Activated CD4-positive, alpha-beta T cell treated with anti-CD3 and anti-CD28 coated beads for 36 hours (primary cell): ENCODE measurements at places on chromosomes 11 and 22. TPM values are rescaled to one million over a fixed set of nuclear protein-coding genes. Genes with fewer than 3 reads are reported as not detected.

DNA sequence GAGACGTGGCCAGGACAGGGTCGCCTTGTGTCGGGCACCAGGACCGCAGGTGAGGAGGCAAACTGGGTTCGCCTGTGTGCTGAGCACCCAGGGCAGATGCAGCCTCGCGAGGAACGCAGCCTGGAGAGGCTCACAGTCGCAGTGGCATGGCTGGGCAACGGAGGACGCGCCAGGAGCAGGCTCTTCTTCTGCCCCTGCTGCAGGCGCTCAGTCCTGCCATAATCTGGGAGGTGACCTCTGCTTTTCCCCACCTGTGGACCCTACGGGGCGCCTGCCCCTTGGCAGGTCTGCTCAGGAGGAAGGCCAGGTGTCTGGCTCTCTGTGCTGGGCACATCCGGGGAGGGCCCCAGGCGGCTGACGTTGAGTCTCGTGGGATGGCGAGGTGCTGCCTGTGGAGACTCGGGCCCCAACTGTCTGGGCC lies 1136.2 kb downstream of the BRD1 start:
- H3K4me3 ChIP-seq, result no peak overlapping the region
- H3K27ac ChIP-seq, result no peak overlapping the region
- no peak for DNase-seq
- H3K4me1 ChIP-seq, result no peaks in the 10 kb centered on the region
- peaks cover 6% of the 10 kb centered on the region for H3K27me3 ChIP-seq

The FXYD2 gene
- 0.91 TPM for total RNA-seq

DNA sequence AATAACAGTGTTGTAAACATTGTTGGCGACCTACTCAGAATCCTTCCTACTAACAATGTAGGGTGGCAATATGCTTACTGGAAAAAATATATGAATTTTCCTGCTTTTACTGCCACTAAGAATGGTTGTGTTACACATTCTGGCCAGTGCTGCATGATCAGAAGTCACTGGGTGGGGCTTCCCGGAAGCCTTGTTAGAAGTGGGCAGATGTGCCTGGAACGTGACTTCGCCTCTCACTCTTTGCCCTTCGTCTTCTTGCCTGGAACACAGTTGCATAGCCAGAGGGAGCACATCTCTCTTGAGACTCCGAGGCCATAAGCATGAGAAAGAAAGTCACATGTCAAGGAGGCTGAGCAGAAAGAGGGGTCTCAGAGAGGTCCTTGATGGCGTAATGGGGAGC lies 48.6 kb downstream of the NXPE1 start:
- no peak for DNase-seq
- H3K4me1 ChIP-seq, result no peaks in the 10 kb centered on the region
- H3K36me3 ChIP-seq, result no peaks in the 10 kb centered on the region

The NECTIN1 gene
- total RNA-seq, result 1.6 TPM

The HPX gene
- total RNA-seq, result 0.16 TPM

GRCh38 chr11:46047520-46047919 lies 73.7 kb downstream of the PHF21A start:
- no peaks in the 10 kb centered on the region for H3K27me3 ChIP-seq
- DNase-seq, result no peak

The CRYBB1 gene
- total RNA-seq, result not detected

DNA sequence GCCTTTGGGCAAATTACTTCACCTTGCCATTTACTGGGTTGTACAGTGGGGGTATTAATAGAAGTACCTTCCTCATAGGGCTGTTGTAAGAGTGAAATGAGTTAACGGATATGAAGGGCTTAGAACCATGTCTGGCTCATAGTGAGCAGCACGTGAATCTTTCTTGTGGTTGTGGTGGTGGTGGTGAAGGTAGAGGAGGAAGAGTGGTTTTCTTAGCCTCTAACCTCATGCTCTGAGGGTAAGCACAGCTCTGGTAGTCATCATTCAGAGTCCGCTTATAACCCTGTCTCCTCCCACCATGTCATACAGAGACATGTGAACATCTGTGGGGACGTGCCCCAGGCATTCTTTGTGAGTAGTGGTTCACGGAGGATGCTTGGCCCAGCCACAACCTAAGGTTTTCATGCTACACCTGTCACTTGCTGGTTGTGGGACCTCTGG lies 43.6 kb downstream of the TEAD1 start:
- no peak overlapping the region for H3K4me3 ChIP-seq
- no peak overlapping the region for H3K27ac ChIP-seq
- H3K4me1 ChIP-seq, result peaks cover 20% of the 10 kb centered on the region
- no peaks in the 10 kb centered on the region for H3K36me3 ChIP-seq

- peaks cover 81% of the 10 kb centered on the region for H3K4me1 ChIP-seq
- H3K27me3 ChIP-seq, result no peaks in the 10 kb centered on the region
- no peaks in the 10 kb centered on the region for H3K36me3 ChIP-seq
- DNase-seq, result no peak
- peak overlapping the region; percentile 3 for H3K27ac ChIP-seq
- no peak overlapping the region for H3K4me3 ChIP-seq
These were observed 33.8 kb downstream of the TNRC6B start for GRCh38 chr22:40211476-40212054.

GRCh38 chr22:47623763-47624148 lies 861.3 kb downstream of the TBC1D22A start:
- H3K36me3 ChIP-seq, result no peaks in the 10 kb centered on the region
- no peak overlapping the region for H3K4me3 ChIP-seq

DNA sequence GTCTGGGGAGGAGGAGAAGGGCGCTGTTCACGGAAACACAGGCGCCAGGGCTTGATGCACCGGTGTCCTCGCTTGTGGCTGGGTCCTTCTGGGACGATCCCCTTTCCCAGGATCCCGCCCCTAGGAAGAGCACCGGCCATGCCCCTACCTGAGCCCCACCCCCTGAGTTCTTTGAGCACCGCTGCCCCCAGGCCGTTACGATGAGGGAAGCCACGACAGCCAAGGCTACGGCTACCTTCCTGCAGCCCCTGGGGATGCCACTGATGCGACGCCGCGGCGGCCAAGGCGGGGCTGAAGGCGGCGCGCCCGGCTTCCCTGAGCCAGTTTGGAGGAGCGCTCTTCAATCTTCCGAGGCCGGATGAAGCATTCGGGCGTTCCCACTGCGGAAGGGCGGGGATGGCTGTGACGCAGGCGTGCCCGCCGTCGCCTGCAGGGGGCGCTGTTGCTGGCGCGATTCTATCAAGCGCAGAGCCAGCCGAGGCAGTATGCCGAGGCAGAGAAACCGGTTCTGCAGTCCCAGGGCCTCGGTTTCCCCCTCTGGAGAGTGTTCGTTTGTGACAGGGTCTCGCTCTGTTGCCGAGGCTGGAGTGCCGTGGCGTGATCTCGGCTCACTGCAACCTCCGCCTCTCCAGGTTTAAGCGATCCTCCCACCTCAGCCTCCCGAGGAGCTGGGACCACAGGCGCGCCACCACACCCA lies 9.7 kb upstream of the NEFH start:
- peaks cover 7% of the 10 kb centered on the region for H3K4me1 ChIP-seq
- H3K4me3 ChIP-seq, result peak overlapping the region; percentile 48
- peak; percentile 92 for DNase-seq
- H3K36me3 ChIP-seq, result no peaks in the 10 kb centered on the region
- H3K27me3 ChIP-seq, result peaks cover 10% of the 10 kb centered on the region
- H3K27ac ChIP-seq, result peak overlapping the region; percentile 40

- no peak overlapping the region for H3K27ac ChIP-seq
- no peak overlapping the region for H3K4me3 ChIP-seq
- H3K4me1 ChIP-seq, result no peaks in the 10 kb centered on the region
- no peaks in the 10 kb centered on the region for H3K36me3 ChIP-seq
- no peak for DNase-seq
- H3K27me3 ChIP-seq, result no peaks in the 10 kb centered on the region
These were observed 712.6 kb upstream of the ANO5 start for GRCh38 chr11:21480240-21480639.

DNA sequence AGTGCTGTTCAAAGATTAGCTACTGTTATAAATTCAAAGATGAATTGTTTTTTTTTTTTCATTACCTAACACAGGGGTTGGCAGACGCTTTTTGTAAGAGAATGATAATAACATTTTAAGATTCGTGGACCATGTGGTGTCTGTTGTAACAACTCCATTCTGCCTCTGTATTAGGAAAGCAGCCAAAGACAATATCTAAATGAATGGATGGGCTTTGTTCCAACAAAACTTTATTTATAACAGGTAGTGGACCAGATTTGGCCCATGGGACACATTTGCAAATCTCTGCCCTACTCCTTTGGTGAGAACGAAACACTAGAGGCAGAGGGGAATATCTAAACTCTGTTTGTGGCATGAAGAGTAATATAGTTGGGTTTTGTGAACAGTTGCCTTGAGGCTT lies 83.6 kb upstream of the BLID start:
- no peak overlapping the region for H3K4me3 ChIP-seq
- no peaks in the 10 kb centered on the region for H3K36me3 ChIP-seq
- no peaks in the 10 kb centered on the region for H3K4me1 ChIP-seq
- no peak overlapping the region for H3K27ac ChIP-seq
- DNase-seq, result no peak

The KCTD14 gene
- total RNA-seq, result 0.14 TPM

GRCh38 chr11:13674799-13675509 lies 6.5 kb downstream of the FAR1 start:
- peaks cover 22% of the 10 kb centered on the region for H3K36me3 ChIP-seq
- H3K27me3 ChIP-seq, result no peaks in the 10 kb centered on the region
- H3K27ac ChIP-seq, result no peak overlapping the region
- no peak overlapping the region for H3K4me3 ChIP-seq
- no peak for DNase-seq

- H3K36me3 ChIP-seq, result peaks cover 80% of the 10 kb centered on the region
- H3K27me3 ChIP-seq, result no peaks in the 10 kb centered on the region
- H3K27ac ChIP-seq, result peak overlapping the region; percentile 99
- peak; percentile 92 for DNase-seq
- peaks cover 45% of the 10 kb centered on the region for H3K4me1 ChIP-seq
- peak overlapping the region; percentile 90 for H3K4me3 ChIP-seq
These were observed 950 bp downstream of the FERMT3 start for GRCh38 chr11:64207256-64208085.

DNA sequence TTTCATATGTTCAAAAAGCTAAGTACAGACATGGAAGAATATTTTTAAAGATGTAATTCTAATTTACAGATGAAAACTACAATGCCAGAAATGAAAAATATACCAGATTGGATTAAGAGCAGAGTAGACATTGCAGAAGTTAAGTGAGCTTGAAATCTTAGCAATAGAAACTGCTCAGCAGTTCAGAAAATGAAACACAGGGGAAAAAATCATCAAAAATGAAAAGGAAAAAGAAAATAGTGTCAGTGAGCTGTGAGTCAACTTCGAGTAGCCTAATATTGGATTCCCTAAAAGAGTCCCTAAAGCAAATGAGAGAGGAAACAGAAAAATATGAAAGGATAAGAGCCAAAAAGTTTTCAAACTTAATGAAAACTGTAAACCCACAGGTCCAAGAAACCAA lies 25.8 kb upstream of the IL10RA start:
- DNase-seq, result no peak
- H3K36me3 ChIP-seq, result peaks cover 22% of the 10 kb centered on the region
- peak overlapping the region; percentile 75 for H3K27ac ChIP-seq
- no peak overlapping the region for H3K4me3 ChIP-seq
- H3K27me3 ChIP-seq, result no peaks in the 10 kb centered on the region
- peaks cover 33% of the 10 kb centered on the region for H3K4me1 ChIP-seq

DNA sequence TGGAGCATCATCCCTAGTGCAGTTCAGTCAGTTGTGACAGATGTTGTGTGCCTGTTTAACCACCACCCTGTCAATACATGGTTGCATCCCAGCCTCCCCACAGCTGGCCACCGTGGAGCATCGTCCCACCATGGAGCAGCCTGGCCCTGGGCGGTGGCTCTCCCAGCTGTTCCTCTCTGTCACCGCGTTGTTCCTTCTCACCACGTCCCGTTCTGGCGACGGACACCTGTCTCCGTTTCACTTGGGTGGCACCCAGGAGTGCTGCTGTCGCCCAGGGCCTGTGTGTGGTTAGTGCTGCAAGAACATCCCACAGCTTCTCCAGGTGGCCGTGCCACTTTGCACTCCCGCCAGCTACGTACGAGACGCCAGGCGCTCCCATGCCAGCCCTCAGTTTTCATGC lies 26.5 kb downstream of the MUC6 start:
- H3K27ac ChIP-seq, result no peak overlapping the region
- no peak overlapping the region for H3K4me3 ChIP-seq
- H3K4me1 ChIP-seq, result no peaks in the 10 kb centered on the region

DNA sequence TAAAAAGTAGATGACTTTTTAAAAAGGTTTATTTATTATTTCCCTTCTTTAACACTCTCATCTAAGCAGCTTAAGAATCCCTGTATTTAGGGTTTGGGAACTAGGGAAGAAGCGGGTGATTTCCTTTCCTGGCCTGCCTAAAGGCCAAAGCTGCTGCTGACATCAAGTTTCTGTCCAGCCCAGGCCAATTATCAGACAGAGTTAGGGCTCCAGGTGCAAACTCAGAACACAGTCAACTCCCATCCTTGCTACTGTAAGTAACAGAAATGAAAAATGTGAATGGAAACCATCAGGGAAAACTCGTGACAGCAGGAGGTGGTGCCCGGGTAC lies 108.9 kb downstream of the CCDC81 start:
- no peaks in the 10 kb centered on the region for H3K4me1 ChIP-seq
- H3K4me3 ChIP-seq, result no peak overlapping the region
- H3K27ac ChIP-seq, result no peak overlapping the region
- H3K36me3 ChIP-seq, result no peaks in the 10 kb centered on the region
- no peaks in the 10 kb centered on the region for H3K27me3 ChIP-seq

The CECR2 gene
- total RNA-seq, result 0.18 TPM

The DDX17 gene
- 259 TPM for total RNA-seq

The KRTAP5-8 gene
- total RNA-seq, result not detected

GRCh38 chr22:28411125-28411524 lies 268.5 kb downstream of the TTC28 start:
- no peak overlapping the region for H3K27ac ChIP-seq
- no peaks in the 10 kb centered on the region for H3K36me3 ChIP-seq
- no peak overlapping the region for H3K4me3 ChIP-seq
- H3K27me3 ChIP-seq, result peaks cover 2% of the 10 kb centered on the region
- peaks cover 4% of the 10 kb centered on the region for H3K4me1 ChIP-seq

The HORMAD2 gene
- not detected for total RNA-seq

DNA sequence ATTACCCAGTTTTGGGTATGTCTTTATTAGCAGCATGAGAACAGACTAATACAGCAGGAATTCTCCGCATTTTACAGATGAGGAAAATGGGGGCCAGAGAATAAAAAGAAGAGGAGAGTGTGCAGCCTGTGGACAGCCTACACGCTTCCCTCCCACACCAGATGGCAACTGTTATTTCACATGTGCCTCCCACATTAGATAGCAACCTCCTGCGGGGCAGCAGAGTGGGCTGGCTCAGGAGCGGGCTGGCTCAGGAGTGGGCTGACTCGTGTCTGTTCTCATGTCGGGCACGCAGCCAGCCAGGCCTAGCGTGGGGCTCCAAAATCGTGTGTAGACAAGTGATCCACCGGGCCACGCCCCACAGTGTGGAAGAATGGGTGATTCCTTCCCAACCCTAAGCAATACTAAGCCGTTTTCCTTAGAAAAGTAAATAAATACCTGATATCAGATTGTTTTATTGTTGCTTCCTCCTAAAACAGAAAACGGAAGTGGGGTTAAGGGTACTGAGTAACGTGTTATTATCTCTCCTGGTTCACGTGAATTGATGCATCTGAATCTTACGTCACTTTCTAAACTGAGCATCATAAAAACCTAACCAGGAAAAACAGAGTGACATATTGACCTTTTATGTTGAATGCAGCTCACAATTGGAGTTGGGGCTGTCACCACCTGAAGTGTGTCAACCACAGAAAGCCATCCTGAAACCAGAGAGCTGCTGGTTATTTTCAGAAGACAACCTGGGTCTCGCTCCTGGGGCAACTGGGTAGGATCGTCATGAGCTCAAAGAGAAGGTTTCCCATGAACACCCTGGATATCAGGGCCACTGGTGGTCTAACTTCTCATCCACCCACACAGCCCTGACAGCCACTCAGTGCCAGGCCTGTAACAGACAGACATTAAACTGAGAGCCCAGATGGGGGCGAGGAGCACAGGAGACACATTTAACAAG lies 3.3 kb downstream of the TTLL1 start:
- no peaks in the 10 kb centered on the region for H3K27me3 ChIP-seq
- peak overlapping the region; percentile 52 for H3K27ac ChIP-seq
- H3K4me3 ChIP-seq, result no peak overlapping the region
- H3K36me3 ChIP-seq, result no peaks in the 10 kb centered on the region
